Cerebellum (tissue), 4 donors: ENCODE measurements at places on chromosomes 2 and 18.

DNA sequence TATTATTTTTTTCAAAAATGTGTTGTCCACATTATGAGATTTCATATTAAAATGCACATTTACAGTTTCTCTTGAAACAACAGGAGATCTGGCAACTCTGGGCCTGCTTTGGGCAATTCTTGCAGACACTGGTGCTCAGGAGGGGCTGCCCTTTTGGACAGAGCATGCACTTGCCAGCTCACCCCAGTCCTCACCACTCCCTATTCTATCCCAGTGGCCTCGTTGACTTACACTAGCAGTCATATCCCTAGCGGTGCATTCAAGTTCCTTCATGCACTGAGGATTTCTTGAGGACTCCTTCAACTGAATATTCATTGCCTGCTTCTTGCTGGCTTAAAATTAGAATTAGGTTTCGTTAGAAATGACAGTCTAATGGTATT is 87.9 kb upstream of the FHL2 start:
- DNase-seq: no peak

DNA sequence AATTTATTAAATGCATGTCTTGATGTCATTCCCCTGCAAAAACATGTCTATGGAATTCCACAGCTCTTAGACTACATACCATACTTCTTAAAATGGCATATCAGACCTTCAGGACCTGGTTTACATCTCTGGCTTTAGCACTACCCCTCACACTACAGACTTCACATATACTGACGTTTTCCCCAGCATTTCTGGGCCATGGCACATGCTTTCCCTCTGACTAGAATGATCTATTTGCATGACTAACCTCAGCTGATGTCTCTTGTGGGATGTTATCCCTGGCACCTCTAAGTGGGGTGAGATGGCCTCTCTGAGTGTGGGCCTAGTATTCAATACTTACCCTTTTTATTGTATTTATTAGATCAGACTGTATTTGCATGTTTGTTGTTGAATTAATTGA is 381.6 kb downstream of the ERBB4 start:
- DNase-seq: no peak

DNA sequence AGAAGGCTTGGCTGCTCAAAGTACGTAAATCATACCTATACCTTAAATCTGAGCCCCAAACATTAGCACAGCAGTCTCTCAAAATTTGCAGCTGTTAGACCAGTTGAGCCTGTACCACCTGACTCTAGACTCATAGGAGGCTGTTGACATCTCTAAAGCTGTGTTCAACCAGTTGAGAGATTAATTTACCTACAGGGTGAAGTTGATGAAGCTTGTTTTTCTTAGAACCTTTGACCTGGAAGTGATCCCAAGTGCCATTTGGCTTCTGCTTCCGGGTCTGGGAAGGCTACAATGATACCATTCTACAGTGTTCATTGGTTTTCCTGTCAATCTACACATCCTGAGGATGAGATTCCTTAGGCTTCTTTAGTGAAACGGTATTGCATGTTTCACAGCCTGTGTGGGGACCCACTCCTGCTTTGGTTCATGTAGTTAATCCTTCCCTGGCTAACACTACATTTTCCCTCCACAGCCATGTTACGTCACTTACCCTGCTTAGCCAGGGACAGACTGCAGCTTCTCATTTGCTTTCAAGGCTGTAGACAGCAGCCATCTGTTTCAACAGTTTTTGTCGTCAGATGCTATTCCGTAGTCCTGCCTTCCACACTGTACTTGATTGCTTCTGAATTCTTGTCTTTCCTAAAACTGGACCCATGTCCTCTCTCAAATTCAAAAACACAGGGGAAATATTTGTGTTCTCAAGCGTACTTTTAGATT is 4.7 kb upstream of the IL1RL2 start:
- no peak for DNase-seq

DNA sequence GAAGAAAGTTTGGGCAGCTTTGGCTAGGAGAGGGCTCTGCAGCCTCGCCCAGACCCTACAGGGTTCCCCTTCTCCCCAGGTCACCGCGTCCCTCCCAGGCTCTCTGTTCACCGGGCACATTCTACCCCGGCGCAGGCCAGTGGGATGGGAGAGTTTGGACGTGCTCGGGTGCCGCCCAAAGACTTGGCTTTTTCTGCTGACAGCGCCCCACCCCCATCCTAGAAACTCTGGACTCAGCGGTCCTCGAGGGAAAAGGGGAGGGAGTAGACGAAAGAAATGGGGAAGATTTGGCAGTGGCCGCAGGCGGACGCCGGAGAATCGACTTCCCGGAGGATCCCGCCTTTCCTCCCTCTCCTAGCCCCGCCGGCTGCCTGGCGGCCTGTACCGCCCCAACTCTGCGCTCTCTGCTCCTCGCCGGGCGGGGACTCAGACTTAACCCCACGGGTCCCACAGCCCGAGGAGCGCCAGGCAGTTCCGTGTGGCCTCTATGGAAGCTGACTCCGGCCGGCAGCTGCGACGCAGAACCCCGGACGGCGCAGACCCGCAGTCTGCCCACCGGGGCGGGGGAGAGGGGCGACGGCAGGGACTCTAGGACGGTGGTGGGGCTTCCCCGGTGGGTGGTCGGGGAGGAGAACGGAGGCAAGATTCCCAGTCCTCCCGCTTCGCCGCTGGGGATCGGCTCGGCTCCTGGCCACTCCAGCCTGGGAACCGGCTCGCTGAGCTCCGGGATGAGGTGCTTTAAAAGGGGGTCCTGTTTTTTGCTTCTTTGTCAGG is 863 bp upstream of the SIX2 start:
- DNase-seq: no peak

DNA sequence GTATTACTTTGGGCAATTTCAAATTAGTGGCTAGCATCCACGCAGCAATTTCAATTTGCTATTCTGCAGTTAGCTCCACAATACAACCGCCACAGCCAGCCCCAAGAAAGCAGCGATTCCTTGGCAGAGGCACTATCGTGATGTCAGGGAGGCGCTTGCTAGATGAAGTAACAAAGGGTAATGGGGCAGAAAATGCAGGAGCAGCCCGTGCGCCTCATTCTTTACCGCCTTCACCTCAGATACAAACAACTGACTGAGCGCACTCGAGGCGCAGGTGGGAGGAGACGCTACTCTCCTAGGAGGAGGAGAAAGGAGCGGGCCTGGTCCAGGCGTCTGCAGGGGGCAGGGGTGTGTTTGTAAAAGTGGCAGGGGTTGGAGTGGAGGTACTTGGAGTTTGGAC is 76.9 kb upstream of the ASB18 start:
- DNase-seq: no peak

GRCh38 chr18:40108596-40108995 is 1846.4 kb upstream of the PIK3C3 start:
- DNase-seq: no peak

DNA sequence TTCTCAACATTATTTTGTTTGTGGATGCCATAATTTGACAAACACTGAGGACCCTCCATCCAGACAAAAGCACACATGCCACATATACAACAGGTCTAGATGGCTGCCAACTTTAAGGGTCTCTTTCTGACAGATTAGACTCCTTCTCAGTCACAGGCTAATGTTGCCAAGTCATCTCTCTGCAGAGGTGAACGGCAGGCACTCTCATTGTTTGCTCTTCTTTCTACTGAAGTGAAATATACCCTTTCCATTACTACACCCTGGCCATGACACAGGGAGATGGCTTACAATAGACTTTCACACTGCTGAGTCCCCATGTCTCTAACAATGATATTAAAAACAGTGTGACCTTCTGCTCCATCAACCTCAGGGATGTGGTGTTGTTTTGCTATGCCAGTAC is 47.5 kb upstream of the ZNF397 start:
- no peak for DNase-seq

DNA sequence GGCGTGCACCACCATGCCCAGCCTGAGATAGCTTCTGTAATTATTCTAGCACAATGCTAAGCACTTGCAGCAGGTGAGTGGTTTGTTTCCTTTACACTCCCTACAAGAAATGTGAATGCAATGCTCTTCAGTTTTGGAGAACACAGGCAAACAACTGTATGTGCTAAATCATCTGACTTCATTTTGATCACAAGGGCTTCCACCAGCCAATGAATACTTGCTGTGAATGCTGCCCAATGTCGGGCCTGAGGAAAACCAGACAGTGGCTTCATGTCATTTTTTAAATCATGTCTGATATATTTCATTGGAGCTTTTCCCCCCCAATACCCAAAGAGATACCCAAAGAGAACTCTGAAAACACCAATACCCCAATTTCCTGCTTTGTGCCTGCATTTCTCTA is 155.6 kb upstream of the XPO1 start:
- DNase-seq: no peak

GRCh38 chr2:8993902-8994278 is 9.6 kb downstream of the MBOAT2 start:
- no peak for DNase-seq

GRCh38 chr2:241138471-241138870 is 10.8 kb downstream of the PASK start:
- DNase-seq: no peak

DNA sequence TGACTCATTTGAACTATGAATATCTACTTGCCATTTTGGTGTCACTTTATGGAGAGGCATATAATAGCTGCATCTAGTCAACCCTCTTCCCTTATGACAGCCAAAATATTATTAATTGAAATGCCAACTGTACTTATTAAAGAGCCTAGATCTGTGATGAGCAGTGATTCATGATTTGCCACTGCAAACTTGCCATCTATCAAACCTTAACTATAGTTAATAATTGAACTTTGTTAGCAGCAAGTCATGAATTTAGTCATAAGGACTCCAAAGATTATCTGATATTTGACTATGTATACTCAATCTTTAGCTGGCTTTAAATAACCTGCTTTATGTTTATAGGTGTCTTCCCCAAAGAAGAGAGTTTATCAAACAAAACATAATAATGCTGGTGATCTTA is 116.4 kb upstream of the VWC2L start:
- no peak for DNase-seq

GRCh38 chr2:210049831-210050230 is 47.4 kb downstream of the RPE start:
- no peak for DNase-seq

- no peak for DNase-seq
Observed at GRCh38 chr2:136362676-136363390, 244.9 kb upstream of the CXCR4 start.

DNA sequence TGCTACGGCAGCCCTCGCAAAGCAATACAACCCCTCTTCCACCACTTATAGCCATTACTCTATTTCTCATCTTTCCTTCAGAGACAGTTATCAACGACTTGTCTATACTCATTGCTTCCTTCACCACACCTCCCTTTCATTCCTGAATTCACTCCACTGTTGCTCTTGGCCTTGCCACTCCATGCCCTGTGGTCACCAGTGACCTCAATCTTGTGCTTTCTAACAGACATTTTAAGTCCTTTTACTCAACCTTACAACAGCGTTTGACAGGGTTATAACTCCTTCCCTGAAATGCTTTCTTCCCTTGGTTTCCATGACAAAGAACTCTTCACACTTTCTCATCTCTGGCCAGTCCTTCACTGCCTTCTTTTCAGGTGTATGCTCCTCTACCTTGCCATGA is 90.6 kb upstream of the CCDC141 start:
- no peak for DNase-seq

GRCh38 chr2:18242716-18243115 is 317.7 kb downstream of the RDH14 start:
- no peak for DNase-seq

DNA sequence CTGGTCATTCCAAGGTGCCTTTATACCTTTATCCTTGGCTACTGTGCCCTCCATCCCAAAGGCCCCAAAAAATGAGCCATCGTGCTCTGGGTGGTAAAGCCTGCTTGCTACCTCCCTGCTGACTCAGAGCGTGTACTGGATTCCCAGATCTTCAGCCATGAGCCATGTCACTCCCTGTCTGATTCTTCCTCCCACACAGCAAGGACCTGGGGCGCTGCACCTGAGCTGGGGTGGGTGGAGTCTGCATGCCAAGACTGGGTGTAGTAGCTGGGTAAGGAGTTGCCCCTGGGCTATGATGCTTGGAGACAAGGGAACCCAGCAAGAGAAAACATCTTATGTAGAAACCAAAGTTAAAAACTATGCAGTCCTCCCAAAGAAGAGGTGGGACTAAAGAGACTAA is 37.2 kb upstream of the APCDD1 start:
- no peak for DNase-seq

DNA sequence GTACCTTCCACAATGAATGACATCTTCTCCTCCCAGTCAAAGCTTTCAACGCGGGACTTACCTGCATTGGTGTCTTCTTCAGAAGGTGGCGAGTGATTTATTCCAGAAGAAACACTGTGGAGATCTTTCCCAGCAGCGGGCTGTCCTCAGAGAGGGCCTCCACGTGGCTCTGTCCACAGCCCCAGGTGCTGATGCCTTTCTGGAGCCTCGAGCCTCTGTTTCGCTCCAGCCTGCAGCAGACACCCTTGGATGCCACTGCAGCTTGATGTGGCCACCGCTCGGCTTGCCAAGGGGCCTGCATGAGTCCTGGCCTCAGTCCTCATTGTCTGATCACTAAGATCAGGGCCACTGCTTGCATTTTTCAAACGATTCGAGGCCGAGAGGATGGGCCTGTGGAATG is 46.6 kb upstream of the GALR1 start:
- DNase-seq: no peak

DNA sequence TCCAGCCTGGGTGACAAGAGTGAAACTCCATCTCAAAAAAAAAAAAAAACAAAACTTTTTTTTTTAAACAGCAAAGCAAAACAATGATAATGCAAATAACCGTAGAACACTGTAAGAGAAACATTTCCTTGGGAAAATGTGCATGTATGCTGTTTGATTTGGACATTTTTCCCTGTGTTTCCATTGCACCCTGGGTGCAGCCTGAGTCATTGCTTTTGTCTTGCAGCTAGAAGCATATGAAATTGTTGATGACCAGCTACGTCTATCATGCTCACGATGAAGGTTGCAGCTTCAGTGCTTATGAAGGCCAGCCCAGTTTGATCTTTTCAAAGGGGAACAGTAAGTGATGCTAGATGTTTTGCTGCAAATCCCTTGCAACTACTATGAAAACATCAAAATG is 41.5 kb downstream of the MOGAT1 start:
- DNase-seq: no peak

GRCh38 chr18:23838801-23839366 is 149.6 kb downstream of the LAMA3 start:
- DNase-seq: no peak

- DNase-seq: no peak
Observed at GRCh38 chr18:11669948-11670275, 19.2 kb upstream of the GNAL start.

DNA sequence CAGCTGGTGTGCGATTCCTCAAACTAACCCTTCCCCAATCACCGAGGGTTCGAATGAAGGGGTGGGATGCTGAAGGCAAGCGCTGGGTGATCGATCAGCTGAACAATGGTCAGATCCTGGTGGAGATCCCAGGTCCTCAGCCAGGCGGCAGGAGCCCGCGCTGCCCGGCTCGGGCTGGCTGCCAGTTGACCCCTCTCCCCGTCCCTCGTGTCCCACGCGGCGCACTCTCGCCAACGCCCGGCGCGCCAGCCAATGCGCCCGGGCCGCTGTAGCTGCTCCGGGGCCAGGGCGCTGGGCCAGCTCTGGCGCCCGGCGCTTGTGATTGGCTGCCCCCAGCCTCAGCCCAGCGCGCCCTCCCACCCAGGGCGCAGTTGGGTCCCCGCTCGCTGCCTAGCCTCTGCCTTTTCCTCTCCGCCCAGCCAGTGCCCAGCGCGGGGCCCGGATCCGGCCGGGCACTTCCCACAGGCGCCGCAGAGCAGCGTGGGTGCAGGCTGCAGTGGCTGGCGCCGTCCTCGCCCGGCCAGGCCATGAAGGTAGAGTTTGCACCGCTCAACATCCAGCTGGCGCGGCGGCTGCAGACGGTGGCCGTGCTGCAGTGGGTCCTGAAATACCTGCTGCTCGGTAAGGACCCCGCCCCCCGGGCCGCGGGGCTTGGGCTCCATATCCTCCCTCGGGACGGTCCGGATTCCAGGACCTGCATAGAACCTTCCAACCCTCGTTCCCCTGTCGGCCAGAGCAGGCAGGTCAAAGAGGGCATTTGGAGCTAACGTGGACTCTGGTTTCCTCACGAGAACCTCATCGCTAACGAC is at the start of gene MOGAT1:
Gene MOGAT1 (plus strand): TSS at position 400 of the 809 bp plus-strand sequence. CDS start 128 bp downstream, at position 528.
- DNase-seq: peak; percentile 49
